ENCODE measurements at places on chromosomes 3 and 15.

DNA sequence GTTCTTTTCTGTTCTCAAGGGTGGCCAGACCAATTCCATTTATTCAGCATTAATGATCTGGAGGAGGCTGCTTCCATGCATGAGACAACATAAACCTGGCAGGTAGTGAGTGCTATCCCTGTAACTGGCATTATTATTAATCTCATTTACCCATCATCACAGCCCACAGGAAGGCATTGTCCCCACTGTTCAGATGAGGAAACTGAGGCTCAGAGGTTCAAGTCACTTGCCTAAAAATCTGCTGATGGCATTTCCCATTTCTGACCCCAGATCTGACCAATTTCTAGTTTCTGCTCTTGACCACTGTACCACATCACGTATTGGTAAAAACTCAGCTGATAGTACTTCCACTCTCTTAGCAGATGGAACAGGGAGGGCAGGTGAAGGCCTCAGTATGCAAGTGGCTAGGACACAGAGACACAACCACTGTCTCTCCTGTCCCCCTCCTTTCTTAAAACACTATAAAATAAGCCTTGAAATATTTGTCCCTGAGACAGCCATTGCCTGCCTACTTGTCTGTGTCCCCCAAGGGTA lies 36.1 kb downstream of the TRANK1 start:
- no peak for DNase-seq

- no peak for DNase-seq
Measured at GRCh38 chr3:88000853-88001252, 58.0 kb downstream of the CGGBP1 start.

DNA sequence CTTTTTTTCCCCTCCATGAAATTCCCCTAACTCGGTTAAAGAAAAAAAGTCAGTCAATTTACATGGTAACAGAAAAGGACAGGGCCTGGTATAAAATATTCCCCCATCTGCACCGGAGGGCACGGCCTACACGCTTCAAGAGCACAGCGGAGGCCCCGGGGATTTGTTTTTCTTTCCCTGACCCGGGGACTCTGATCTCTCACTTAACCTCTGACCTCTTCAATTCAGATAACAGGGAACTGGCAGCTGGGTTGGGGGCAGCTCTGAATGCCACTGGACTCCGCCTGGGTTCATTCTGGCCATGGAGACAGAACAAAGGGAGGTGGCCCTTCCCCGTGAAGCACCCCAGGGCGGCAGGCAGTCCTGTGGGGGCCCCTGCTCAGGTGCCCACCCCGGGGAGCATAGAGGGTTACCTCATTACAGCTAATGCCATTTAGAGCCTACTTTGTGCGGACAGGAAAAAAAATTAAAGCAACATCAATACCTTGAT lies 257.5 kb downstream of the SHQ1 start:
- no peak for DNase-seq

GRCh38 chr3:89159605-89160004 lies 52.2 kb downstream of the EPHA3 start:
- DNase-seq, result no peak

GRCh38 chr3:184143327-184143726 lies 8.2 kb downstream of the EIF2B5 start:
- DNase-seq, result no peak

DNA sequence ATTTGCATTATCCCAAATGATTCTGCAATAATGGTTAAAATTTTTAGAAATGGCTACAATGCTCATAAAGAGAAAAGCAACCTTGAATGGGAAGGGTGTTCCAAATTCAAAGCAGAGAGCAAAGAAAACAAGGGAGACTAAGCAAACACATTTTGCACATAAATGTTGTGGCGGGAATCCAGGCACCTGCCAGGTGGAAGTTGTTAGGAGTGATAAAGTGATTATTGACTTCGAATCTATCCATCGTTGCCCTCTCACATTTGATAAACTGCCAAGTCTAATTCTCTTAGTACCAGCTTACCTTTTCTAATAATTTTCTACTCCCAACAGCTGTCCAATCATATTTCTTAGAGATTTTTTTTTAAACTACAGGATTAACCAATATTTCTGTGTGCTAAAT lies 244.5 kb downstream of the CACNA2D3 start:
- DNase-seq, result no peak

DNA sequence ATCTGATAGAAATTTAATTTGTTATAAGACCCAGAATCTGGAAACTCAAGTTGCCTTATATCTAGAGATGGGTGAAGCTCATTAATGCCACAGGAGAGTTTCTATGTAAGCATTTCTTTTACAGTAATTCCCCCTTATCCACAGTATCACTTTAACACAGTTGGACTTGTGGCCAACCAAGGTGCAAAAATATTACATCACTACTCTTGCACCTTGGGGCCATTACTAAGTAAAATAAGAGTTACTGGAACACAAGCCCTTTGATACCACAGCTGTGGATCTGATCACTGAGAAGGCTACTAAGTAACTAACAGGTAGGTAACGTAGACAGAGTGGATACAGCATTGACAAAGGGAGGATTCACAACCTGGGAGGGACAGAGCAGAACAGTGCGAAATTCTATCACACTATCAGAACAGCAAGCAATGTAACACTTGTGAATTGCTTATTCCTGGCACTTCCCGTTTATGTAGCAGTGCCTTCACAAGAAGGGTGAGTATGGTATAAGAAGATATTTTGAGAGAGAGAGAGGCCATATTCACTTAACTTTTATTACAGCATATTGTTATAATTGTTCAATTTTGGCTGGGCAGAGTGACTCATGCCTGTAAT lies 33.9 kb upstream of the TOPBP1 start:
- DNase-seq, result no peak

All from suppressor macrophage (primary cell).